ENCODE measurements at places on chromosomes 5 and 9. TPM values are rescaled to one million over a fixed set of nuclear protein-coding genes. Genes with fewer than 3 reads are reported as not detected.

Gene PCDHB2
- 4.6 TPM for total RNA-seq

Gene ESM1
- 3.9 TPM for total RNA-seq

Gene MEF2C
- 104 TPM for total RNA-seq

Gene TSSK1B
- not detected for total RNA-seq

Gene TAF1L
- total RNA-seq: not detected

Gene N4BP3
- total RNA-seq: not detected

Gene CCL27
- total RNA-seq: not detected

Gene SH3RF2
- 8.1 TPM for total RNA-seq

Gene SELENOP
- total RNA-seq: 302 TPM

Gene JAKMIP2
- 1.6 TPM for total RNA-seq

Gene SMIM33
- not detected for total RNA-seq

Gene IL17B
- 7.1 TPM for total RNA-seq

Gene IL4
- not detected for total RNA-seq

DNA sequence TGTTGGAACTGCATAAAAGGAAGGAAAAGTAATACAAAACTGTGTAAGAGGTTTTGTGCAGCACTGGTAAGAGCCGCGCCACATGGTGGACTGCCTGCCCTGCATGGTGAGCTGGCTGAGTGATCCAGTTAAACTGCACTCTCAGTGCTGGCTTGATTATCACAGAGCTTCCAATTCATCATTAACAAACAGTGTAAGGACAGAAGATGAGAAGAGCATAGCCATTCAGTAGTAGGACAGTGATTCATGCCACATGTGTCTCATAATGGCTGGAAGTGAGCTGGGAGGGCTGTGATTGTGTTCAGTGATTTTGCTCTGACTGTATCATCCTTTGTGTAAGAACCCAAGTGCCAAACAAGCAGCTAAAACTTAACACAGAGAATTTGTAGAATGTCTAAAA is 14.1 kb downstream of the ASPN start:
- no peak for DNase-seq

DNA sequence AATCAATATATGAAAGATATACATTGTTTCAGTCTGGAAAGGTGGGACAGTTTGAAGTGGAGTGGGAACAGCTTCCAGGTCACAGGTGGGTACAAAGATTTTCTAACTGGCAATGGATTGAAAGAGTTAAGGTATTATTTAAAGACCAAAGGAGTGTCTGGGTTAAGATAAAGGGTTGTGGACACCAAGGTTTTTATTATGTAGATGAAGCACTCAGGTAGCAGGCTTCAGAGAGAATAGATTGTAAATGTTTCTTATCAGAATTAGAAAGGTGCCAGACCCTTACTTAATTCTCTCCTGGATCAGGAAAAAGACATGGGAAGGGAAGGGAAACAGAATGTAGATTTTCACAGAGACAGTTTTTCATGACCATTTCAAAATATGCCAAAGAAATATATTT is 1174.8 kb downstream of the MAT2B start:
- DNase-seq: no peak

DNA sequence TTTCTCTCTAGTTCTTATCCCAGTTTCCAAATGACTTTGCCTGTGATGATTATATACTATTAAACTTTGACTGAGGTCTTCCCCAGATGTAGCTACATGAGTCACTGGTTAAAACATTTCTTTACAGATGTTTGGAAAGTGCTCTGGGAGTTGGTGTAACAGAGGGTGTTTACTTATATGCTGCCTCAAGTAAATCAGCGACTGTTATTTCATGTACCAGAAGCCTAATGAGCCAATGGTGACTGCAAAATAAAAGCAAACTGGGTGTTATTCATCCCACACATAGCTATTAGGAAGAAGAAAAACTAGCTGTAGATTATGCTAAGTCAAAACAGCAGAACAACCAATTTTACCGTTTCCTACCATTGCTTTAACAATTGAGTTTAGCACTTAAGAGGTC is 929.7 kb upstream of the SEMA6A start:
- no peak for DNase-seq

GRCh38 chr5:172830876-172831662 is 3.0 kb upstream of the ERGIC1 start:
- no peak for DNase-seq

DNA sequence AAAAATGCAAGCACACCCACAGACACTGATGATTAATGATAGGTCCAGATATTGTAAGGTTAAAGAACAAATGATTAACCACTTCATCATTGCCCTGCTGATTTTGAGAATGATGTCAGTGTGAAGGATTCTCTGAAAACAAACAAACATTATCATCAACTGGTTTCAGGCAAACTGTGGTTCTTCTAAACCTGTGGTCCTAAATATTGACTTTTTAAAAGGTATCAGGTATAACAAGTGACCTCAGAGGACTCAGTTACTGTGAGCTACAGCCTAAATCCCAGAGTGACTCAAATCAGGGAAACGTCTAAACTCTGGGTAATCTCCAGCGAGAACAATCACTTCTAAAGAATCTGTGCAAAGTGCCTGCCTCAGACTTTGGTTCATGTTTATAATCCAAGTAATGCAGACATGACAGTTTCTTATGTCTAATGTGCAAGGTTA is 172.3 kb upstream of the CDH6 start:
- DNase-seq: no peak

DNA sequence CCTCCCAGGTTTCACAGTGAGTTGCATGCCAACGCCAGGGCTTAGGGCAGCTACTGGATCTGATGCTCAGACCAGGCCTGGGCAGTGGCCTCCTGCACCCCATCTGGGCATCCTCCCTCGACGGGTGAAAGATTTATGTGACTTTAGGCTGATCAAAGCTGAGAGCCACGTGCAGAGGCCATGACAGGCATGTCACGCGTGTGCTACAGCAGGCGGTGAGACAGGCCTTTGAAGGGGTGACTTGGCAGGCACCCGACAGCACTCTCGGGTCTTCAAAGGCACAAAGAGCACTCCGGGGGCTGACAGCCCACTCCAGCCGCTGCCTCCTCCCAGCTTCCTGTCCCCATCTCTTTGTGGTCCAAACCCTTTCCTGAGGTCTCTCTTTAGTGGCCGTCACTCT is 66.2 kb downstream of the NTNG2 start:
- DNase-seq: no peak

- no peak for DNase-seq
Observed at GRCh38 chr9:69071059-69071458, 35.5 kb downstream of the FXN start.

- no peak for DNase-seq
Observed at GRCh38 chr9:95764533-95765319, 110.8 kb upstream of the ERCC6L2 start.

GRCh38 chr5:39561421-39561820 is 136.6 kb upstream of the DAB2 start:
- DNase-seq: no peak

GRCh38 chr9:89532478-89532877 is 34.6 kb upstream of the SEMA4D start:
- no peak for DNase-seq

- DNase-seq: no peak
Observed at GRCh38 chr5:66498791-66499207, 97.4 kb upstream of the MAST4 start.

- DNase-seq: no peak
Observed at GRCh38 chr5:121688781-121689180, 162.9 kb upstream of the FTMT start.

GRCh38 chr9:114006931-114007691 is 71.0 kb downstream of the AMBP start:
- DNase-seq: no peak

GRCh38 chr5:8093669-8094068 is 224.7 kb downstream of the MTRR start:
- DNase-seq: no peak

GRCh38 chr5:125823572-125823971 is 599.6 kb upstream of the GRAMD2B start:
- no peak for DNase-seq

DNA sequence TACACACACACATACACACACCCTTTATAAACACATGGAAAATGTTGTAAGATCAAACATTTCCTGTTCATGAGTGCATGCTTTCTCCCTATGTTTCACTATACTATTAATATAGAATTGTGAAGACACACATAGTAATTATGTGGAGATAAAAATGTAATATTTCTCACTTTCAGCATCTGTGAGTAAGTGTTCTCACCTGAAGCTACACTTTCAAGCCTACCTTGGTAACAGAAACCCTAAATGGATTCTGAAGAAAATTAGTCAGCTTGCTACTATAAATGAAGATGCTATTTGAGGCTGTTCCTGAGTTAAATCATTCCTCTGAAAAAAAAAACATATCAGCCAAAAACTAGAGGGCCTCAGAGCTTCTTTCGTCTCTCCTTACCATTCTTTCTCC is 81.1 kb upstream of the GNA14 start:
- no peak for DNase-seq

- no peak for DNase-seq
Observed at GRCh38 chr5:135669416-135669815, 90.6 kb upstream of the CXCL14 start.

- DNase-seq: no peak
Observed at GRCh38 chr9:35306283-35306682, 144.5 kb downstream of the UNC13B start.

DNA sequence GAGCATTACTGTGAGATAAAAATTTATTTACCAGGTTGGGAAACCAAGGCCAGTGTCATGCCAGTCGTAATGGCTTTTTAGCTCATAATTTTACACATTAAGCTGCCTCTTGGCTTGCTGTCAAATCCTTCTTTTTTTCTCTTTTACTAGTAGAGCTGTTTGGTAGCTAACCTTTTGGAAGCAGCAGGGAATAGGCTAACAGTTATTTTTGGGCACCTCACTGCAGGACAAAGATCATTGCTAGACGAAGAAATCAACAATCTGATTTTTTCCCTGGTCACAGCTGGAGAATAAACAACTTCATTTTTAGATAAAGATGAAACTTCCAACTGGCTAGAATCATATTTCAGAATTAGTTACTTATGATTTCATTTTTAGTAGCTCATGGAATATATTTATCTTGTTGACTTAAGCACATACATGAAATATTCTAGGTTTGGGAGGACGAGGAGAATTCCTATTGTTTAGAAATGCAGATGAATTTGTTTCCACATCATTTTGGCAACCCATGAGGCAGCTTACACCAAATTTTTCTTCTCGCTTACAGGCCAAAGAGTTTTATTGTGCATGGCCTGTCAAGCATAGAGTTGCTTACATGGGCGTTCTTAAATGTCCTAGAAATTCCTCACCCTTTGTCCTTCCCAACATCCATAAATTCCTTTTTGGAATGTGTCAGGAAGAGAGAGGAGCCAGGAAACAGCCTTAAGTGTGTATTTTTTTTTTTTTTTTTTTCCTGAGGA is 19.6 kb downstream of the TNC start:
- DNase-seq: no peak

DNA sequence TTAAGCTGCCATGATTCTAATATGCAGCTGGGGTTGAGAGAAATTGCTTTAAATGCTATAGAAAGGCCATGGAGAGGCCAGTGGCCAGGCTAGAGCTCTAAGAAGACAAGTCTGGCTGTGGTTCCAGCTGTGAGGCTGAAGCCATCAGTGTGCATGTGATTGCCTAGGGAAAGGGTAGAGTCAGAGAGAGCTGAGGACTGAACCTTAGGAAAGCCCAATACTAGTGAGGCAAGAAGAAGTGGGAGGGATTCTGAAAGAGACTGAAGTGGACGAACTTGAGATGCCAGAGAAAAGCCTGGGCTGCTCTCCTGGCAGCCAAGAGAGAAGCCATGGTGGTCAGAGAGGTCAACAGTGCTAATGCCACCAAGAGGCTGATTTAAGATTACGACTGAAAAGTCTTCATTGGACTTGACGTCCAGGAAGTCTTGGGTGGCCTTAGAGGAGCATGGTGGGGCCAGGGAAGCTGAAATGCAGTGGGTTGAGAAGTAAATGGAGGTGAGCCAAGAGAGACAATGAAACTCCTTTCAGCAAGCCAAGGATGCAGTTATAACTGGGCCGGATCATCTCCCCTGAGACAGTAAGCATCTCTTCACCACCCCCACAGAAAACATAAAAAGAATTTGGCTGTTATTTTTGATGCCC is 133.2 kb downstream of the TMEM174 start:
- DNase-seq: no peak

DNA sequence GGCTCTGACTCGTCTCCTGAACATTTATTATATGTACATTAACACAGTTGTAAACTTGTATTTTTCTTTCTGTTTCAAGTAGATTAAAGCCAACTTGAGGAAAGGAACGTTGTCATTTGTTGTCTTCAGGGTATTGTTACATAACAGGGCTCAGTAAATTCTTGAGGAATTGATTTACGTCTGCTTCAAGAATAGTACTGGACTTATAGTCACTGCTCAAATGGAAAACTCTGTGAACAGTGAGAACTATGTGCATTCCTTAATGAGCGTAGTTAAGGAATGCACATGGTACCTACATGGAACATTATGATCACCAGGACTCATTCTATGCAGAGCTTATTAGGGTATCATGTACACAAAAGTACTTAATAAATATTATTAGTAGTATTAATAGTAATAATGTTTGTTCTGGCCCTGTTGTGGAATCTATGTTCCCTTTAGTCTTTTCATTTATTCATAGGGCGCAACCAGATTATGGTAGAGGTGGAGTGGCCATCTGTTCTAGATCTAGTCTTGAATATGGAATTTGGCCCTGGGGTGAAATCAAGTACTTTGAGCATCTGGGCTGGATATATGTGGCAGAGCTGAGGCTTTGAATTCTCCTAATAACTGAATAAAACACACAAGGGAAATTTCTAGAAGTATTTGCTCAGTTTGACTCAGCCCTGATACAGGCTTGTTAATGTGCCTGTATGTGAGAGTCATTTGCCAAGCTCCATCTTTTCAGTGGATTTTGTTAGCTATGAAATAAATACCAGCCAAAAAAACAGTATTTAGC is 108.6 kb upstream of the SH3GL2 start:
- DNase-seq: no peak

- no peak for DNase-seq
Observed at GRCh38 chr9:35691334-35691650, 1.6 kb upstream of the TPM2 start.

GRCh38 chr9:36865731-36866635 is 168.1 kb downstream of the PAX5 start:
- DNase-seq: no peak

GRCh38 chr5:146680846-146681584 is 165.0 kb upstream of the GPR151 start:
- DNase-seq: no peak

DNA sequence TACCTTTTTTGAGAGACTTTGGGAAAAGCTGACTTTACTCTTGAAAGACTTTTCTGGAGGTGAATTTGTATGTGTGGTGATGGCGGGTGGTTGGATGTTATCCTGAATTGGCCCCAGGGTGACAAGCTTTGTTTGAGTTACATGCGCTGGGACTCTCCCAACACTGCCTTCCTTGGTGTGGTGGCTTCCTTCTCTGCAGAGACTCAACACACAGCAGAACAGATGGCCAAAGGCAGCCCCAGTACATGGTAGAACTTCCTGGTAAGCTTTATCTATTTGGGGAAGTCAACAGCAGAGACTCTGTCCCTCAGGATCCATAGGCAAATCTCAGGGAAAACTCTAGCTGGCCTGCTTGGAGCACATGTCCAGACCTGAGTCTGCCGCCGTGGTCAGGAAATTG is 18.1 kb downstream of the C1QTNF2 start:
- DNase-seq: no peak

- DNase-seq: no peak
Observed at GRCh38 chr5:80466669-80467485, 21.0 kb upstream of the FAM151B start.
